ENCODE measurements at places on chromosomes 4 and X.

- no peak for DNase-seq
Measured at GRCh38 chr4:185395238-185395955, at the start of gene LRP2BP. TSS of gene LRP2BP (minus strand) at chr4:185395924. CDS start at chr4:185378186, 17,738 bp downstream.

- DNase-seq, result no peak
Measured at GRCh38 chrX:102652031-102652688, 877 bp downstream of the GPRASP1 start.

- DNase-seq, result no peak
Measured at GRCh38 chrX:149074398-149074797, 430.7 kb downstream of the IDS start.

DNA sequence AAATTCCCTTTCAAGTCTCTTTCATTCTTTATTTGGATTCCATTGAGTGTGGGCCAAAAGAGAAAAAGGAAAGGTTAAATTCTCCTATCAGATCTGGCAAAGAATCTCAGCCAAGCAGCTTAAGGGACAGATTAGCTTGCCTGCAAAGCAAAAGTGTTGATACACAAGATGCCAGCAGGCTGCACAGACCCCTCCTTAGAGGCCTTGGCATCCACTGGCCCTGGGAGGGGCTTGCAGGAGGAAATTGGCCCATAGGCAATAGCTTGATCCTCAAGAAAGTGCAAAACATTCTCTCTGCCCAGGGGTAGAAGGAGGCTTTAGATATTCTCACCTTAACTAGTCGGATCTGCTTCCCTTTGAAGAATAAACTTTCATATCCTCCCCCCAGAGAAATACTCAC is 300.4 kb upstream of the CPEB2 start:
- no peak for DNase-seq

GRCh38 chr4:159069922-159070321 is 33.0 kb upstream of the RAPGEF2 start:
- no peak for DNase-seq

- DNase-seq, result no peak
Measured at GRCh38 chr4:167616476-167616875, 382.2 kb upstream of the SPOCK3 start.

DNA sequence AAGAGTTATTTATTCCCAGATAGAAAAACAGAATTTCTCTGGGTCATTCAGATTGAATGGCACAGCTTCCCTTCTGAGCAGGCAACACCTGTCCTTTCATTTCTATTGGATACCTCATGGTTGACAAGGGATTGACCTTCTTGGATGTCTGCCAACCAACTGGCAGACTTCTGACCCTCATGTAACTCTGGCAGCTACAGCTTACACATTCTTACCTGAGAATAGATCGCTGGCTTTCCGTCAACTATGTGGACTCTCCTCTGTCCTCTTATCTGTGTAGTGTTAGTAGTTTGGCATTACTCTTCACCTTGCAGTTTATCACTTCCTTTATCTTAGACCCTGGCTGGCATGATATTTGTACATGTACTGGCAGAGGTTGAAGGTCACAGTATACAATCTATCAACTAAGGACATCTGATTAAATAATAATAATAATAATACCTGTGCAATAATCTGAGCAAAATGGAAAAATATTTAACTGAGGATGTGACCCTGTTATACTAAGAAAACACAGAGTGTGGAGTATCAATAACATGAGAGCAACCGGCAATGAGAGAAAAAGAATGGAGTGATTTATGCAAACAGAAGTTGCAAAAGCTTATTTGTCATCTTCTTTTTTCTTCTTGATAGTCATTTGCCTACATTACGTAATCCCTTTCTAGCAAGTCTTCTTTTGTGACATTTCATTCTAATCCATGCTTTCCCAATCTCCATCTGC is 1118.2 kb downstream of the ARAP2 start:
- no peak for DNase-seq

DNA sequence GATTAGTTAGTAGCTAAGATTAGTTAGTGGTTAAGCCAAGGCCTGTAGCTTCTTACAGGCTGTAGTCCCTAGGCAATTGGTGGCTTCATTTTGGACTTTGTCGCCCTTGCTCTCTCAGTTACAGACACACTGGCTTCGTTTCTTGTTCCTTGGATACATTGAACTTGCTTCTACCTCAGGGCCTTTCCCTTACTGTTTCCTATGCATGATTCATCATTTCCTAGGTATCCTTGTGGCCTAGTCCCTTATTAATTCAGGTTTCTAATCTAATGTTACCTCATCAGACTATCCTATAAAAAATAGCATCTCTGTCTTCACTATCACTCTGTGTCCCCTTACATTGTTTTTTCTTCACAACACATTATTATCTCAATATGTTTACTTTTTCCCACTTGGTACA is 45.5 kb upstream of the LCORL start:
- no peak for DNase-seq

GRCh38 chr4:168844353-168845049 is 165.6 kb downstream of the CBR4 start:
- DNase-seq, result no peak

DNA sequence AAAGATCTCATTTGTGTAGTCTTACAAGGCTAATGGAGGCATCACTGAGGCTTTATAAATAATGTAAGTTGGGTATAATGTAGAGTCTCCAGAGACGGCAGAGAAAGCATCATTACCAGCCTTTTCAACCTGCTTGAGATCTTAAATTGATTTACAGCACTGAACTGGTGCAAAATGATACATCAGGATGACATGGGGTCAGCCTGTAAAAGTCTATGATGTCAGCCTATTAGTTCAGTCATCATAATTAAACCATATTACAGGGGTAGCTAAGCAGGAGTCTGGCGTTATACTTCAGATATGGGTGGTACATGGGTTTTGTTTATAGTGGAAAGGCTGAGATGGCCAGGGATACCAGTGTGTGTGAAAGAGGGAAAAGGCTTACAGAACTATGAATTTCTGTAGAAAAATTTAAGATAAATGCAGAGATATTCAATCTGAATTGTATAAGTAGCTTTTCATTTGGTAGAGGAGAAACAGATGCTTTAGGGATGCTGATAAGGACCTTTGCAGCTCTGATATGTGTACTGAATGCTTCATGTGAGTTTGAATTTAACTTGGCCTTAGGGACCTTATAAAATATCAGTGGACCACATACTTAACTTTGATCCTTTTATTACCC is 2.7 kb downstream of the SMAD1 start:
- no peak for DNase-seq

DNA sequence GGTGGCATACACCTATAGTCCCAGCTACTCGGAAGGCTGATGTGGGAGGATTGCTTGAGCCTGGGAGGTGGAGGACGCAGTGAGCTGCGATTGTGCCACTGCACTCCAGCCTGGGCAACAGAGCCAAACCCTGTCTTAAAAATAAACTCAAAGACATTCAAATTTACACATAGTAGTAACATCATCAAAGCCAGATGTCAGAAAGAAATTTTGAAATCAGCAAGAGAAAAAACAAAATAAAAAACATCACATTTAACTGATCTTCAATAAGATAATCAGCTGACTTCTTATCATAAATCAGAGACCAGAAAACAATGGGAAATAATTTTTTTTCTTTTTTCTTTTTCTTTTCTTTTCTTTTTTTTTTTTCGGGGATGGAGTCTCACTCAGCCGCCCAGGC is 78.9 kb upstream of the ZCCHC13 start:
- DNase-seq, result no peak

- DNase-seq, result no peak
Measured at GRCh38 chr4:105644257-105644656, 64.2 kb downstream of the INTS12 start.

DNA sequence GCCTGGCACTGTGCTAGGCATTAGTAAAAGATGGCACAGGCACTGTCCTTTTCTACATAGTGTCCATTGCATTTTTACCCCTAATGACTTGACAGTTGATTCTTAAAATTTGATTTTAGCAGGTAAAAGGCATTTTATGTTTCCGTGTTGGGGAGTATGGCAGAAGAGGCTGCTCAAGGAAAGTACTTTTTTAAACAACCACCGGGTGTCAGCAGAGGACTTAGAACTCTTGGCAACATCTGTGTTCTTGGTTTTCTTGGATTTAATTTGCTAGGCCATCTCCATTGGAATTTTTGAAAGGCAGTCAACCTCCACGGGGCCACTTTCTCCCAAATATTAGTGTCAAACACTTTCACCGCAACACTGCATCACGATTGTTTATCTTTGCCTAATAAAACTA is 102.9 kb downstream of the TSPAN7 start:
- DNase-seq, result no peak

DNA sequence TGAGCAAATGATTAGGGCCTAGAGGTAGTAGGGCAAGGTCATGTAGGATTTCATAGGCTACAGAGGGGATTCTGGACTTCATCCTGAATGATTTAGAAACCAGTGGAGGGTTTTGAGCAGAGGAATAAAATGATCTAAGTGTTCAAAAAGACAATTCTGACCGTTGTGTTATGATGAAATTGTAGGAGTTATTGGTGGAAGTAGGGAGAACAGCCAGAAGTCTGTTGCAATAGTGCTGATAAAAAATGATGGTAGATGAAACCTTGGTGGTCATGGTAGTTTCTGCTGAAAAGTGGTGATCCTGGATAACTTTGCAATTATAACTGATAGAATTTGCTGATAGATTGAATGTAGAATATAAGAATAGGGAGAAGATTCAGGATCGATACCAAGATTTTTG is 60.2 kb downstream of the MID1IP1 start:
- DNase-seq, result no peak

DNA sequence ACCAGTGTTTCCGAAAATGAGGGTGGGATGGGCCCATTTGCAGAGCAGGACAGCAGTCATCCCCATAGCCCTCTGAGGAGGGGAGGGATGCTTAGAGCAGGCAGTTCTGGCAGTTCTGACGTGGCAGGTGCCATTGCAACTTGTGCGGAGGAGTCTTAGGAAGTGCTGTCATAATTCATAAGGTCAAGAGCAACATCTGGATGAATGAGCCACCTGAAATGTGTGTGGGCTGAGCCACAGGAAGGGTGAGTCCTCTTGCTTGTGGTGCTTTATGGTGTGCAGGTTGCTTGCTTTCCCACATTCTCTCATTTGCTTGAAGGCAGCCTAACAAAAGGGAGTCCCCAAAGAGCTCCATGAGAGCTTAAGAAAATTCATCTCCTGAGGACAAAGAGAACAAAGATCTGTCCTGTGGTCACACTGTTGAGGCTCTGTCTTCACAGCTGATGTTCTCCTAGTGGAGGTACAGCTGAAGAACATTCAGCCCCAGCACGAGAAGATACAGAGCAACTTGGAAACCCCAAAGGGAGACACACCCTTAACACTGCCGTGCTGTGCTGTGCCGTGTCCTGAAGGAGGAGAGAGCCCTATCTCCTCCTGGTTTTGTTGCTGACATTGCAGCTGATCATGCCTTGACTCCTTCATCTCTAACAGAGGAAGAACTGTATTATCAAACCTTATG is 60.3 kb downstream of the DLG3 start:
- no peak for DNase-seq

DNA sequence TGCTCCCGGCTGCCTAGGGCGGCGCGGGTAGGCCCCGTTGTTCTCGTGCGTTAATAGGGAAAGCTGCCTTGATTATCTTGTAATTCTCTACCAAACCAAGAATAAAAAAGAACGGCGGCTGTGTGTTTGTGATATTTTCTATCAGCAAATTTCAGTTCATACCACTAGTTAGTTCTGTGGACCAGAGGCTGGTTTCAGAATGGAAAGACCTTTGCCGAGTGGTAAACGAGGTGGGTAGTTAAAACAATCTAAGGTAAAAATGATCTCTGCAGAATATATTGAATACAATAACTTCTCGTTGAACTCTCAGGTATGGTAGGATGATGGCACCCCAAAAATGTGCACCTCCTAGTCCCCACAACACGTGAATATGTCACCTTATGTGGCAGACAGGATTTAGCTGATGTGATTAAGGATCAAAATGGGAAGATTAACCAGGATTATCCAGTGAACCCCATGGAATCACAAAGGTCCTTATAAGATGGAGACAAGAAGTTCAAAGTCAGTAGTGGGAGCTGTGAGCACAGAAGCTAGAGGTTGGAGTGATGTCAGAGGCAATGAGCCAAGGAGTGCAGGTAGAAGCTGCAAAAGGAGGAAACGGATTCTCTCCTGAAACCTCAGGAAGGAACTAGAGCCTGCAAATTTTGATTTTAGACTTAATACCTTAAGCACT is 574 bp upstream of the CFAP97 start:
- no peak for DNase-seq

DNA sequence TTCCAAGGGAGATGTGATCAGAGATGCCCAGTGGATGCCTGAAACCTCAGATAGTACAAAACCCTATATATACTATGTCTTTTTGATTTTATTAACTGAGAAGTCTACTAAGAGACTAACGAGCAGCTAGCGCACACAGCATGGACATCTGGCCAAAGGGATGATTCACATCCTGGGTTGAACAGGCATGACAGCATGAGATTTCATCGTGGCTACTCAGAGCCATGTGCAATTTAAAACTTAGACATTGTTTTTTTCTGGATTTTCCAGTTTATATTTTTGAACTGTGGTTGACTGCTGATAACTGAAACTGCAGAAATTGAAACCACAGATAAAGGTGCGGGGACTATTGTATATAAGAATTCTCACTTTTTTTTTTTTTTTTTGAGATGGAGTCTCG is 2252.9 kb upstream of the AGA start:
- no peak for DNase-seq

DNA sequence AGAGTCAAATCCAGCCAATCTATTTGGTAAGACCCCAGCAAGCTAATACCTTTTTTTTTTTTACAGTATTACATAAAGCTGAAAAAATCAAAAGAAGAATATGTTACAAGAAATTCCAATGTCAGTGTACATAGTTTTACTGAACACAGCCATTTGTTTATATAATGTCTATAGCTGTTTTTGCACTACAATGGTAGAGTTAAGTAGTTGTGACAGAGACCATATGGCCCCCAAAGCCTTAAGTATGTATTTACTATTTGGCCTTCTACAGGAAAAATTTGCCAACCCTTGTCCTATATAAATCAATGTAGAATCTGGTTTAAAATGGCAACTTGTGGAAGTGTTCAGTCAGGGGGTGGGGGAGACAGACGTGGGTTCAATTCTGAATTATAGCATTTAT is 60.7 kb downstream of the ANTXR2 start:
- no peak for DNase-seq

GRCh38 chrX:39581411-39581810 is 516.3 kb downstream of the BCOR start:
- no peak for DNase-seq

GRCh38 chr4:174278467-174278866 is 5.0 kb downstream of the FBXO8 start:
- no peak for DNase-seq

DNA sequence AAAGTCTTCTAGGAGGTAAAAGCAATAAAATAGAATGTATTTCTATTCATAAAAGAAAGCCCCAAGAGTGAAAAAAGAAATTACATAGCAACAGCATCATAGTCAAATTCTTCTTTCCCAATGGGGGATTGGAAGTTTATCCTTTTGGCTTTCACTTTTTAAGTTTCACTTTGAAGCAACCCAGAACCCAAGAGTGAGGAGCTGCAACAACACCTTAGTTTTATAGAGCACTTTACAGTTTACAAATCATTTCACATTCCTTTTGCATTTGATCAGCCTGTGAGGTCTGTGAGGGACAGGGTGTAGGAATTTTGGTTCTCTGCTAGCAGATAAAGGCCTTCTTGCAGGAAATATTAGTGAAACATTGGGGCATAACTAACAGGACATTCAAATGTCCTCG is 112.0 kb upstream of the NDP start:
- DNase-seq, result no peak

GRCh38 chr4:140858897-140859296 is 102.7 kb upstream of the TBC1D9 start:
- DNase-seq, result no peak

GRCh38 chr4:57037982-57038604 is 59.4 kb downstream of the POLR2B start:
- no peak for DNase-seq

GRCh38 chrX:72079607-72080006 is 52.1 kb downstream of the RTL5 start:
- no peak for DNase-seq

- DNase-seq, result no peak
Measured at GRCh38 chr4:76061421-76061820, 13.1 kb upstream of the ART3 start.
